IPS DF 19.7 (cell line): ENCODE measurements at places on chromosomes 12 and 14.

- DNase-seq = no peak
Observed at GRCh38 chr12:81440001-81440400, 319.1 kb downstream of the PPFIA2 start.

- no peak for DNase-seq
Observed at GRCh38 chr14:103206836-103207387, 83.7 kb downstream of the TNFAIP2 start.

GRCh38 chr14:24058260-24058950 is 6.6 kb downstream of the CARMIL3 start:
- no peak for DNase-seq

DNA sequence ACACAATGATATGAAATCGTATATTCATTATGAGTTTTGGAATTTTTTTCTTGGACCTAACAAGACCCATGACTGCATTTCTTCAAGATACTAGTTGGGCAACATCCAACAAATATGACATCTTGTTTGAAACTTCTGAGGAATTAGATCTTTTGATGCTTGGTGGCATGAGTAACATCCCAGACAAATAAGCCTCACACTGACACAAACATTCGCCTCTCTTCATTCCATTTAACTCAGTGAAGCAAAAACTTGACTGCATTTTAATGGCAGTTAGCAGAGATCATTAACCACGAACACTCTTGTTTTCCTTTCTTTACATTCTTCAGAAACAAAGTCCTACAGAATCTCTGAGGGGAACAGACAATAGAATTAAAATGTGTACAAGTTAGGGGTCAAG is 758.3 kb downstream of the C12orf50 start:
- DNase-seq = no peak

- no peak for DNase-seq
Observed at GRCh38 chr12:57085999-57086492, 2.9 kb upstream of the NAB2 start.
